H1 (cell line): ENCODE measurements at places on chromosomes 3 and 15.
A peak's percentile ranks its signal among the peaks of the same experiment; 100 is the strongest.

- DNase-seq, result no peak
Measured at GRCh38 chr15:42138968-42139386, 17.5 kb downstream of the PLA2G4F start.

DNA sequence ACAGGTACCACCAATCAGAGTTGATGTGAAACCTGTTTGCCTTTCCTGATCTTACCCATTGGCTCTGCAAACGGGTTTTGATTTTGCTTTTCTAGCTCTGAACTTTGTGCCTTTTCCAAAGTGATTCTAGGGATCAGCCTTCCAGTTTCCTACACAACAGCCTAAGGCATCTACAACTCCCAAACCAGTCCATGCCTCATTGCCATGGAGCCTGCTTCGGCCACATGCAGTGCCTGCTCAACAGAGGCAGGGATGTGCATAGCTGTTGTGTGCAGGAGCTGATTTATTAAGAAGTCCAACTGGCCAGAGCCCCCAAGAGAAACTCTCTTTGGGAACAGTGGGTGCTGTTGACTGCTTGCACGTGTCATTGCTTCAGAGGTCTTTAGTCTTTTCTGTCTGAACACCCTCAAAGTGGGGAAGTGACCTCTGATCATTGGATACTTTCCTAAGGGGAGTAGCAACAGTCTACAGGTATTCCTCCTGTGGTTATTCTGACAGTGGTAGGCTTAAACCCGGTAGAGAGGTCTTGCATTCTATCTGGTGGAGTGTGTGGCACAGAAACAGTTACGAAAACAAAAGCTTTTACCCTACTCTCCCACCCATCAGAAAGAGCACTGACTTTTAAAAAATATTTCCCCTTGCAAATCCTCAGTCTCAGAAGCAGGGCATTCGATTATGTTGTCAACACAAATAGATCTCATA lies 36.6 kb upstream of the THSD4 start:
- DNase-seq, result no peak

DNA sequence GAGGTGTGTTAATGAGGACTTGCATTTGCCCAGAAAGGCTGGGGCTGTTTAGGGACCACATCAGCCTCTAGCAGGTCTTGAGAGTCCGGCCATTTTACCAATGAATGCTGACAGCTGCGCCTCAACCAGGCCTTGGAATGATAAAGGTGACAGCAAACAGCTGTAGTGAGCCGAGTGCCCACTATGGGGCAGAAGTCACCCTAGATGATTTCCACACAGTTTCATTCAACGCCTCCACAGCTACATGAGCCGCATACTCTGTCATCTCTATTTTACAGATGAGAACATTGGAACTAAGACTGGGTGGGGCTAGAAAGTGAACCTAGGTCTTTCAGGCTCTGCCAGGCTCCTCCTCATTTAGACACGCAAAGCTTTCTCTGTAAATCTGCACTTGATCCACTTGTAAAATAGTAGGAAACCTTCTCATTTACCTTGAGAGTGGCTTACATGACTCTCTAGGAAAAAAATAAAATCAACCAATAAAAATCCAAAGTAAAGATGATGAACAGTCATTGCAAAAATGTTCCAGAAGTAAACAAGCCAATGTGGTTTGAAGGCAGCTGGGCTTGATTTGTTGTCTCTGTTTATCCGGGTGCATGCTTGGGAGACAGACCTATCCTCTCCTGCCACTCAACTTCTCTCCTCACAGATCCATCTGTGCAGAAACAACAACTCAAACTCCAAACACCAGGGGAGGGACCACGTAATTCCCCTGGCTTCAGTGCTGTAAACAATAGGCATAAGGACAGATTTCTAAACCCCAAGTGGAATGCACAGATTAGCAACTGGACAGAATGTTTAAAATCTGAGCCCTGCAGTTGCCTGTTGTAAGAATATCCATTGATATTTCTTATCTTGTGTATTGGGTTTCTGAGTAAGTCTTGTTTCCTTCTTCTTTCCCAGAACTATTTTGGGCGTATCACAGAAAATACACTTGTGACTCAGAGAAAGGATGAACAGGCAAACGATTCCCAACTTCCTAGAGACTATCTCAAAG lies 31.5 kb upstream of the LDHAL6B start:
- DNase-seq, result peak; percentile 63

GRCh38 chr15:34976743-34977142 lies 7.2 kb upstream of the AQR start:
- DNase-seq, result no peak

GRCh38 chr3:184200825-184201224 lies 14.8 kb downstream of the ABCF3 start:
- no peak for DNase-seq

GRCh38 chr3:175399156-175399840 lies 540.2 kb downstream of the NAALADL2 start:
- DNase-seq, result no peak

DNA sequence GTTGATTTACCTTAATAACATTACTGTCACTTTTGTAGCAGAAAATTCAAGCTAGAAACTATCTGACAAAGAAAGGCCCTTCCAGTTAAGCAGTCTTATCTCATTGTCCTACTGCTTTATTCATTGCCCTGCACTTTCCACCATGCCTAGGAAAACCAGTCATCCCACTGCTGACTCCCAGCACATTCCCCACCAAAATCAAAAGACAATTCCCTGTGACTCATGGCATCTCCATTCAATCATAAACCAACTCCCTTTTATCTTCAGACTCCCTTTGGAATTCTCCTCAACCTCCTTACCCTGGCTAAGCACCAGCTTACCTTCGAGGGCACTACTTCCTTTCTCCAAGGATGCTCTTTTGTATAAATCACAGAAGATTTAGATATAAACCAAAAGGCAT lies 184.3 kb downstream of the PLCH1 start:
- peak; percentile 36 for DNase-seq

DNA sequence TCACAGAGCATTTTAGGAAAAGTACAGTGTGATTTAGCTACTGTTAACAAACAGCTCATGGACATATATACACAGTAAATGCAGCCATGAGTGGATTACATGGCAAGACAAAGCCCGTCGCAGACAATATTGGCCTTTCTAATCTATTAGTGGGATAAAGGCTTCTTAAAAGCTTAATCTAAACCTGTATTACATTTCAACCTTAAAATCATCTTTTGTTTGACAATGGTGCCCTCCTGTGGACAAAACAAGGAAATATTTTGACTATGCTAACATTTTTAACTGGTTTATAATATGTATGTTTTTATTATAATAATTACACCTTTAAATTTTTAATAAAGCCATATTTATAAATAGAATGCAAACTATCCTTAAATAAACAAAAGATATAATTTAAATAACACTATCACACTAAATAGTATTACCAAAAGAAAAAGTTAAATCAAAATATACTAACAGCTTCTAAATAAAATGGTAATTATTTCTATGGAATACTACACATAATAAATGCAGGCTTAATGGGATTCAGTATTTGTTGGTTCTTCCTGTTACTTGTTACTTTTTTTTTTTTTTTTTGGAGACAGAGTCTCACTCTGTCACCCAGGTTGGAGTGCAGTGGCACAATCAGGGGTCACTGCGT lies 38.6 kb downstream of the TAFA4 start:
- no peak for DNase-seq

GRCh38 chr3:112334691-112335433 lies 1.9 kb downstream of the CD200 start:
- DNase-seq, result no peak

GRCh38 chr3:37321863-37322262 lies 147.5 kb upstream of the LRRFIP2 start:
- no peak for DNase-seq

DNA sequence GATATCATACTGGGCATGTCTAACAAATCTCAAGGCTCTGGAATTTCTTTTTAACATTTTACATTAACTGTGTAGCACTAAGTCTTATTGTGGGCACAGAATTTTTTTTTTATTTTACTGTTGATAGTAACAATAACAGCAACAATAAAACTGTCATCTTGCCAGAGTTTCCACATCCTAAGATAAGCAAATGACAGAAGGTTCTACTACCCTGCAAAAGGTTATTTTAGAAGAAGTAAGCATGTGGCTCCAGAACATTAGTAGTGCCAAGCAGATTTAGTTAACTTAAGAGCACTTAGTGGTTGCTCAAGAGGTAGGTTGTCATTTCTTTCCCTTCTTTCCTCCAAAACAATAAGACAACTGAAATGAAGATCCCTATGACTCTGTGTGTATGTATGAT lies 743.0 kb upstream of the CBLB start:
- DNase-seq, result no peak

GRCh38 chr3:168539909-168540308 lies 444.2 kb upstream of the GOLIM4 start:
- DNase-seq, result no peak

GRCh38 chr15:33968224-33968623 lies at the start of gene CHRM5:
Gene CHRM5, plus strand, starts transcription at chr15:33968497. Its CDS starts 94,221 bp downstream, at chr15:34062718.
- DNase-seq, result no peak

DNA sequence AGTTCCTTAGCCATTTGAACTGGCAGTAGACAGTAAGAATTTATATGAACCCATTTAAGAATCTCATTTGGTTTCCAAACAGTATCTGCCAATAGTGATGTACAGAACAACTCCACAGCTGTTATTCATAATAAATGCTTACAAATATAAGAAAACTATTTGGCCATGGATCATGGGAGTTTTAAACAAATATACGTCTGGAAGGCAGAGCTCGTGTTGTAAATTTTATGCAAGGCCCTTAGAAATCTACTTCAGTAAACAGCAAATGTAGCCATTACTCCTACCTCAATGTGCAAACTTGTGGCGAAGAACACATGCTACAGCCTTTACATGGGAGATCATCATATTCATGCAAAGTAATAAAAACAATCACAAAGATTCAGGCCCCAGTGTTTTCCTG lies 65.3 kb upstream of the NANOGP8 start:
- DNase-seq, result no peak

- no peak for DNase-seq
Measured at GRCh38 chr3:5504135-5504534, 316.6 kb downstream of the EDEM1 start.

GRCh38 chr3:140031170-140031569 lies 96.2 kb downstream of the CLSTN2 start:
- DNase-seq, result no peak

DNA sequence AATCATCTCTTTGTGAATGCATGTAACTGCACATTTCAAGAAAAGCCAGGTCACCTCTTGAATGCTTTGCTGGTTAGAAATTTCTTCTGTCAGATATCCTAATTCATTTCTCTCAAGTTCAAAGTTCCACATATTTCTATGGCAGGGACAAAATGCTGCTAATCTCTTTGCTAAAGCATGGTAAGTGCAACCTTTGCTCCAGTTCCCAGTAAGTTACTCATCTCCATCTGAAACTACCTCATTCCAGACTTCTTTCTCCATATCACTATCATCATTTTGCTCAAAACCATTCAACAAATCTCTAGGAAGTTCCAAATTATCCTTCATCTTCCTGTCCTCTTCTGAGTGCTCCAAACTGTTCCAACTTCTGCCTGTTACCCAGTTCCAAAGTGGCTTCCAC lies 230.6 kb downstream of the ZMAT3 start:
- DNase-seq, result no peak

GRCh38 chr3:153293265-153293664 lies 131.2 kb downstream of the RAP2B start:
- DNase-seq, result no peak

DNA sequence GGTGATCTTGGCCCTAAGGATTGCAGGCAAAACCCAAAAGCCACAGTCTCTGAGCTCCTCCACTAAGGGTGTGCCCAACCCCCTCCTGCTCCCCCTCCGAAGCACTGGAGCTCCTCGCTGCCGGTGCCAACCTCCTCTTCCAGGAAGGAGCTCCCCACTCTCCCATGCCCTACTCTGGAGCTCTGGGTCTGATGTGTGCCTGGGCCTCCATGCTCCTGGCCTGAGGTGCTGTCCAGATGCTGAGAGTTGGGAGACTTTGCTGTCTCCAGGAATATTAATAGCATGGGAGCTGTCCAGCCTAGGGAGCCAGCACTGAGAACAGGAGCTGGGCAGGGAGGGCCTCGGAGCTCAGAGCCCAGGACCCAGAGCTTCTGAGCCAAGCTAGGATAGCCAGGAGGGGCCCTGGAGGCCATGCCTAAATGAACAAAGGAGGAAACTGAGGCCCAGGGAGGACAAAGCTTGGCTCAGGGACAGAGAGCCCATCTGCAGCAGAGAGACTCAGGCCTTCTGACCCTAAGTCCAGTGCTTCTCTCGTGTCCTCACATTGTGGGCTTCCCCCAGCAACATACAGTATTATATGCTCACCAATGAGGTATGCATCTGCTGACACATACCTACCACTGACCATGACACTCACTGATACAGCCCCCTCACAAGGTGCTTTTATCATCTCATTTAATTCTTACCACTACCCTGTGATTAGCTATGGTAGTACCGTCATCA lies 36.9 kb upstream of the HERC1 start:
- DNase-seq, result peak; percentile 9

DNA sequence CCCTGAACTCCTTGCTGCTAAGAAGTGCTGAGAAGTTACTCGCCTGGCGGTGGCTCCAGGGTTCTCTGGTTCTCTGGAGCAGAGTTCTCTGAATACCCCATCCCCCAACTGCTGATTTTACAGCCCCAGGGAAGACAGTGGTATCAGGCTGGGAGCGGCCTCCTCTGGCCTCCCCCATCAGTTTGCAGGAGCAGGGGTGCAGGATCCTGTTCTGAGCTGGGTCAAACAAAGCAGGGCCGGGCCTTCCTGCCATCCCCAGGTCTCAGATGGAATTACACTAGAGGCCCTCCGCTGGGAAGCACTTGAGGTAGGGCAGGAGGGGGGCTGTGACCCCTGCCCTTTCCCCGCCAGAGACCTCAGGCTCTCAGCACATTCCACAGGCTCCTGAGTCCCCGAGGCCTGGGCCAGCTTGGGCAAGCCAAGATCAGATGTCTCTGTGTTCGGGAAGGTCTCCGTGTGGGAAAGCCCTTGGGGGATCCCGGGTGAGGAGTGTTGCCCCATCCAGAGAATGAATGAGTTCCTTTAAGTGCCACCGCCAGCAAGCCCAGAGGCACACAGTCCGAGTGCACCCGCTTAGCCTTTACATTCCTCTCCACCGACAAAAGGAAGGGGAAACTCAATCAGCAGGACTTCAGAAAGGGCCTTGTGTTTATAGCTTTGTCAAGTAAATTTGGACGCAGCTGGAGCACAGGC lies 149.9 kb downstream of the LRRK1 start:
- DNase-seq, result peak; percentile 85

- DNase-seq, result no peak
Measured at GRCh38 chr15:25743548-25744275, 119.4 kb downstream of the ATP10A start.

GRCh38 chr3:149085828-149086231 lies 503 bp downstream of the HLTF start:
- peak; percentile 46 for DNase-seq

GRCh38 chr15:76903251-76903681 lies 1.9 kb downstream of the SCAPER start:
- DNase-seq, result no peak

- no peak for DNase-seq
Measured at GRCh38 chr3:108241721-108242120, 19.5 kb upstream of the IFT57 start.

DNA sequence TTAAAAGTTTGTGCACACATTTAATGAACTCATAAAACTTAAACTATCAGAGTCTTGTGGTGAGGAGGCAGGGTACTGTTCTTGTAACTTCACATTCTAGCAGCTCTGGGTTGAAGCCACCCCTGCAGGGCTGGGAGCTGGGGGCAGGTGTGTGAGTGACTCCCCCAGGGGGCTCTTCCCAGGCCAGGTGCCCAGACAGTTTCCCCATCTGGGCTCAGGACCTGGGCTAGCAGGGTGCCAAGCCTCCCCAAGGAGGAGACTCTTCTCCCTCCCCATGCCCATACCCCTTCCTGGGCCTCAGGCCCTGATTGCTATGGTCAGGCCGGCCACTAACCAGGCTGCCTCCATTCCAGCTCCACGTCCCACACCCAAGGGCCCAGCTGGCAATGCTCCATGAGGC lies 22.0 kb upstream of the CHCHD6 start:
- DNase-seq, result peak; percentile 32

GRCh38 chr3:60202052-60202726 lies 1049.1 kb downstream of the FHIT start:
- DNase-seq, result no peak
